ENCODE measurements at places on chromosomes 1 and 21.

DNA sequence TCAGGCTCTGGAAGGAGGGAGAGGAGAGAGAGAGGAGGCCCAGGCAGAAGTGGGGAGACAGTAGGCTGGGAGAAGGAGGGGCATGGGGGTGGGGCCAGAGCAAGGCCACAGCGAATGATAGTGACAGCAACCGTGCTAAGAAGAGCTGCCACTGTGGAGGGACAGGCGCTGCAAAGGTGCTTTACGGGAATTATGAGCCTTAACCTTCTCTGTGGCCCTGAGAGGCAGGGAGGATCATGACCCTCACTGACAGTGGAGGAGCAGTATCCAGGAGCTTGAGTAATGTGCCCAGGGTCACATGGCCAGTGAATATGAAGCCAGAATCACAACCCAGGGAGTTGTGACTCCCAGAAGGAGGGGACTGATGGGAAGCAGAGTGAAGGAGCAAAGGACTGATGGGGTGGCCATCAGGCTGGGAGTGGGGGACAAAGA, 53.4 kb upstream of the RPL11 start:
- no peak overlapping the region for H3K4me3 ChIP-seq
- H3K36me3 ChIP-seq: no peaks in the 10 kb centered on the region
- H3K27me3 ChIP-seq: no peaks in the 10 kb centered on the region
- H3K27ac ChIP-seq: peak overlapping the region; percentile 80

DNA sequence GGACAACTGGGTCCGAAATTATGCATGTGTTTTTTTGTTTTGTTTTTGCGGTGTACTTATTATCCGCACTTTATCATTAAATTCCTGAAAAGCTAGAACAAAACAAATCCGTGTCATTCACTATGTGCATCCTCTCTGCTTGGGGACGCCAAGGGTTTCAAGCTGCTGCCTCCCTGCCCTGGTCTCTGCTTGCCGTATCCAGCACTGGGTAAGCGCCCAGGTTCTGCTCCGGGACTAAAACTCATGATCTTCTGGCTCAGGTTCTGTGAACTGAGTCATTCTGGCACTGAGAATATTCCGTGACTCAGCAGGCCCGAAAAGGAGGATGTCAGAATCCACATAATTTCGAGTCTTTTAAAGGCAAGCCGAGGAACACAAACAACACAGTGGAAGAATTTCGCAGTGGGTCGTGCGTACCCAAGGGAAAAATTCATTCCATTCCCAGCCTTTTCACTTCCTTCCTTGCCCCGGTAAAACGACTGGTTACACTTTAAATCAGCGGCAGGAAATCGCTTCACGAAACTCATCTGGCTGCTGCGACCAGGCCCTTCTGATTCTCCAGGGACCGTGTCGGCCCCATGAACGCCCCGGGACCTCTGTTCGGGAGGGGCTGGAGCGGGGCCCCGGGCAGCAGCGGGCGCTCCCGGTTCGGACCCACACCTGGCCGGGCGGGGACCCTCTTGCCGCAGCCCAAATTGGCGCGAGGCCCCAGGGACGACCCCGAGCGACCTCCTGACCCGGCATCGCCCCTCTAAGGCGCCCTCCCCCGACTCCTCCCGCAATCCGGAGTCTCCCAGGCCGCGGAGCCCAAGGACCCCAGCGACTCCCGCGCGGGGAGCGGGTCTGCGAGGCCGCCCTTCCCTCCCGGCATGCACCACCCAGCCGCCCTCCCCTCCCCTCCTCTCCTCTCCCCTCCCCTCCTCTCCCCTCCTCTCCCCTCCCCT, 746 bp upstream of the LAMC1 start:
- H3K4me3 ChIP-seq: peak overlapping the region; percentile 97
- peak; percentile 97 for DNase-seq
- H3K36me3 ChIP-seq: peaks cover 16% of the 10 kb centered on the region
- H3K27ac ChIP-seq: peak overlapping the region; percentile 98
- H3K27me3 ChIP-seq: no peaks in the 10 kb centered on the region

DNA sequence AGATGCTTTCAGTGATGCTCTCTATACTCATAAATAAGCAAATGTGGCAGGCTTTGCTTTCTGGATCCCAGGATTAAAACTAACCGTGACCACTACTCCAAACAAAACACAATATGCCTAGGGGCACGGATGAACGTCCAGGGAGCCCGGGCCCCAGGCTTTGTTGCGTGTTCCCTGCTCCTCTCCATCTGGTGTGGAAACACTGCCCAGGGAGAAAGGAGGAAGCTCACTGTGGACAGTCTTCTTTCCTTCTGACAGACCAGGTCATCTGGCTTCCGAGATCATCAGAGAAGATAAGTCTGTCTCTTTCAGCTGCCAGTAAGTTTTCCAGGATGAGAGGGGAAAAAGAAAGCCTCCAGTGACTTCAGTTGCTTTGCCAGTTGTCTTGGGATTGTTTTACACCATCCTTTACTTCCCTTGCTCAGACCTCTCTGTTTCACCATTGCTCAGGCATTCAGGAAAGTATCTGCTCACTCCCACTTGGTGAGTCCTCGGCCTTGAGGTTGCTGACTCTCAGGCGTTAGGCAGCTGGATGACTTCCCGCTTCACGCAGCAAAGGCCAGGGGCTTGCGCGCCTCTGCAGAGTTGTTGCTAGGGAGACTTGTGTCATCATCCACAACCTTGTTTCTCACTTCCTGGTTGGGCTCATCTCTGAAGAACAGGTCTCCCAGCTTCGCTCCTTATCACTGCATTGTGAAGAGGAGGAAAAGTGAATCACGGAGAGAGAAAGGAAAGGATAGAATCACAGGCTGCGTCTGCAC, 20.6 kb upstream of the PGD start:
- no peaks in the 10 kb centered on the region for H3K36me3 ChIP-seq
- no peak overlapping the region for H3K4me3 ChIP-seq
- peak; percentile 30 for DNase-seq

GRCh38 chr1:37479255-37480124, 5.1 kb downstream of the ZC3H12A start:
- peak; percentile 97 for DNase-seq
- 0 out of 2 replicates have a peak, but pooled peaks cover 17% of the 10 kb centered on the region for H3K36me3 ChIP-seq
- peak overlapping the region; percentile 87 for H3K4me3 ChIP-seq
- H3K27me3 ChIP-seq: no peaks in the 10 kb centered on the region
- peak overlapping the region; percentile 98 for H3K27ac ChIP-seq

- no peaks in the 10 kb centered on the region for H3K27me3 ChIP-seq
- peaks cover 22% of the 10 kb centered on the region for H3K4me1 ChIP-seq
- peaks cover 7% of the 10 kb centered on the region for H3K36me3 ChIP-seq
- peak; percentile 98 for DNase-seq
These were observed at the start of the genes ACAP3 and PUSL1 for GRCh38 chr1:1307923-1308755. Gene ACAP3, minus strand, starts transcription at chr1:1307930. Its CDS starts 115 bp downstream, at chr1:1307815. Gene PUSL1, plus strand, starts transcription at chr1:1308597. Its CDS starts 47 bp downstream, at chr1:1308644.

- peak overlapping the region; percentile 76 for H3K27ac ChIP-seq
- peak; percentile 75 for DNase-seq
- no peaks in the 10 kb centered on the region for H3K36me3 ChIP-seq
- H3K4me1 ChIP-seq: peaks cover 28% of the 10 kb centered on the region
- no peaks in the 10 kb centered on the region for H3K27me3 ChIP-seq
These were observed 2.4 kb downstream of the SPSB1 start for GRCh38 chr1:9294910-9295636.

- no peak overlapping the region for H3K4me3 ChIP-seq
- no peaks in the 10 kb centered on the region for H3K27me3 ChIP-seq
- peaks cover 16% of the 10 kb centered on the region for H3K4me1 ChIP-seq
- no peaks in the 10 kb centered on the region for H3K36me3 ChIP-seq
- H3K27ac ChIP-seq: no peak overlapping the region
- DNase-seq: peak; percentile 33
These were observed 12.1 kb downstream of the SAMD11 start for GRCh38 chr1:935751-936231.

DNA sequence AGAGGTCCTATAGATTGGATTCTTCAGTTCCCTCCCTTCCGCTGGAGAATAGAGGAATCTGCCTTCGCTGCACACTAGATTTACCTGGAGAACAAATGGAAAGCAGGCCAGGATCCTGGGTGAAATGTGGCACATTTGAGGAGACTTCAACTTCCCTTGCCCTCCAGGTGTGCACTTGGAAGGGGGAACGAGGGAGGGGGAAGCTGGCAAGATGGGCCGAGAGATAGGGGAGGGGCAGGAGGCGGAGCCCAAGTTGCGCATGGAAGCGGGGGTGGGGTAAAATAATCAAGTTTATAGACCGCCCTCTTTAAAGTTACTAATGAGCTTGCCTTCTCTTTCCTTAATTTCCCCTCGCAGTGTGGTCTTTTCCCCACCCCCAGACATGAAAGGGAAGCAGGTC, 155.7 kb upstream of the CAMK1G start:
- H3K27ac ChIP-seq: no peak overlapping the region
- no peaks in the 10 kb centered on the region for H3K36me3 ChIP-seq
- no peak for DNase-seq
- H3K4me3 ChIP-seq: no peak overlapping the region
- H3K27me3 ChIP-seq: no peaks in the 10 kb centered on the region
